D341Med (cell line): ENCODE measurements at places on chromosomes 2 and 18.
A peak's percentile ranks its signal among the peaks of the same experiment; 100 is the strongest.

GRCh38 chr18:3450799-3451182, 819 bp downstream of the TGIF1 start:
- DNase-seq, result no peak

GRCh38 chr2:649426-650342, 27.5 kb downstream of the TMEM18 start:
- DNase-seq, result no peak

GRCh38 chr2:143574069-143574468, 444.9 kb downstream of the ARHGAP15 start:
- DNase-seq, result no peak

GRCh38 chr2:39728941-39729351, 50.1 kb downstream of the THUMPD2 start:
- peak; percentile 61 for DNase-seq

DNA sequence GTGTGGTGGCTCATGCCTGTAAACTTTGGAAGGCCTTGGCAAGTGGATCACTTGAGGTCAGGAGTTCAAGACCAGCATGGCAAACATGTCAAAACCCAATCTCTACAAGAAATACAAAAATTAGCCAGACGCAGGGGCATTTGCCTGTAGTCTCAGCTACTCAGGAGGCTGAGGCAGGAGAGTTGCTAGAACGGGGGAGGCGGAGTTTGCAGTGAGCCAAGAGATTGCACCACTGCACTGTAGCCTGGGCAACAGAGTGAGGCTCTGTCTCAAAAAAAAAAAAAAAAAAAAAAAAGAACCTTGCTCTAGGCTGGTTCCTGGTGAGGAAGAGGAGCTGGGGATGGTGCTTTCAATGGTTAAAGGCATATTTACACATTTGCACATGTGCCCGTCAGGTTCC, 129.4 kb downstream of the LYPD6B start:
- DNase-seq, result no peak

DNA sequence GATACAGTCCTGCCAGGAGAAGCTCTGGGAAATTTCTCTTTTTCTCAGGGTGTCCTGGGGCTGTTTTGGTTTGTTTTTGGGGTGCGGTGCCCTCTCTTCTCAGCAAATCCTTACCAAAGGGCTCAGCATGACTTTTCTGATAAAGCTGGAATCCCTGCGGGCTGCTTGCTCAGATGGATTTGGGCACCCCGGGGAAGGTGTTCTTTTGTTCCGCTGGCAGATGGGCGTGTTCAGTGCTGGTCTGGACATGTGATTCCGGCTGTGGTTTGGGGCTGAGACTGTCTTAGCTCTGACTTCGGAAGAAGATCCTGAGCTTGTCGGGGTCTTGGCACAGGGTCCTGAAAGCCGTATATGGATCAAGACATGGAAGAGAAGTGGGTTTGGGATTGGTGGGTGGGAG, 134.2 kb upstream of the SPRED2 start:
- DNase-seq, result no peak

DNA sequence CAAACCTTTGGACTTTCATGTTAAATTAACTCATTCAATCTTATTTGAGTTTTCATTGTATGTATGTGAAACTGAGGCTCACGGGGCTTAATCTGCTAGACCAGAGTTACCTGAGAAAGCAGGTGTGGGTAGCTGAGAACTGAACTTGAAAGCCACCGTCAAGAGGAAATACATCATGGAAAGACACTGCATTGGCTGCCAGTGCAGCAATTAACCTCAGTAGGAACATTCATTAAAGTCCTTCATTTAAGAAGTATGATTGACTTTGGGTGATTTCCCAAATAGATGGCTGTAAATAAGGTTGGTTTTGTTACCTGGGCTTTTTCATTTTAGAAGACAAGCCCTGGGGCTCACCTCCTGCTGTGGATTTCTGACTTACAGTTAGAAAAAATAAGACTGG, 36.5 kb upstream of the MGAT5 start:
- no peak for DNase-seq

GRCh38 chr2:179031731-179032408, 18.1 kb downstream of the CCDC141 start:
- DNase-seq, result no peak

DNA sequence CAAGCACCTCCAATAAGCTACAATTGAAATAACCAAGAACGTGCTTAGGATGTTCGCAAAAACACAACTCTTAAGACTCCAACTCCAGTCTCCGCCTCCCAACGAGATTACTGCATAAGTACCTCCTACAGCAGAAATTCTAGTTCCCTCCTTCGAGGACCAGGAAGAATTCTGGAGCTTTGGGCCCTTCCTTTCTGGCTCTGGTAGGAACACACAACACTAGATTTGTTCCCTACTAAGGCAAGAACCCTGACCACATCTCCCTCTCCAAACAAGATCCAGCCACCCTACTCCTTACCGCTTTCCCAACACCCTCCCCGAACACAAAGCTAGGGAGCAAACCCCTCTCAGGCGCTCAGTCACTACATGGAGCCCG, 721 bp downstream of the ADAM17 start:
- peak; percentile 28 for DNase-seq

DNA sequence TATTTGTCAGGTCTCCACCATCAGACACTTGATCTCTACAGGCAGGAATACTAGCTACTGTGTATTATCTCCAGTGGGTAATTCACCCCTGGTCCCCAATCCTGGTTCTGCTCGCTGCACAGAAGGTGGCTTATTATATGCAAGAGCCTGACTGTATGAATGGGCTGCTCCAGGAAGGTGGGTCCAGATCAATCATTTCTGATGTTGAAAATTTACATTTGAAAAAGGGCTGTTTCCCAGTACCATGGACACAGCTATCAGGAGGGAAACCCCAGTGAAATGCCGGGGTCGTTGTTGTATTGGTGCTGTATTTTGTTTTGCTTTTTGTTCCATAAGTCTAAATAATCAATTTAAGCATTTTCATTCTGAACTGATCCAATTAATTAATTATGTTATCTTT, 367.6 kb downstream of the RND3 start:
- no peak for DNase-seq

DNA sequence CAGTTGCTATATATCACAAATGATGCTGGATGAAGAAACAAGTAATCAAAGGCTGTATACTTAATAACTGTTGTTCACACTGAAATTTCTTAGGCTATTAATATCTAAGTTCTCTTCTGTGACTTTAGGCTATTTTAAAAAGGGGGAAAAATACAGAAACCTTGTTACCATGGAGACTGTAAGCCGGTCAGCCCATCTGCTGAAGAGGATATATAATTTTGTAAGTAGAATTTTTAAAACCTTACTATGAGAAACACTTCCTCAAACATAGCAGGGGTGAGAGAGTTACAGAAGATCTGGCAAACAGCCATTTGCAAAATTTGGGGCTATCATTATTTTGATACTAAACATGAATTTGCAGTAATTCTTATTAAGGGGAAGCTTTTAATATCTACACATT, 27.8 kb downstream of the CACNB4 start:
- DNase-seq, result no peak

DNA sequence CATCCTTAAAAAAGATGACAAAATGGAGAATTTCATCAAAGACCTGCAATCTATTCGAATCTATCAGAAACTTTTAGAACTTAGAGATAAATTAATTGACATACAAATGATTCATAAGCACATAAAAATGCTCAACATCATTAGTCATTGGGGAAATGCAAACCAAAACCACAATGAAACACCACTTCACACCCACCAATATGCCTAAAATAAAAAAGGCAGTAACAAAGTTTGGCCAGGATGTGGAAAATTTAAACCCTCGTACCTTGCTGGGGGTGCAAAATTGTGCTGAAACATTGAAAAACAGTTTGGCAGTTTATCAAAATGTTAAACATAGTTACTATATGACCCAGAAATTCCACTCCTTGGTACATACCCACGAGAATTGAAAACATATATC, 11.5 kb upstream of the EIF2AK3 start:
- no peak for DNase-seq

DNA sequence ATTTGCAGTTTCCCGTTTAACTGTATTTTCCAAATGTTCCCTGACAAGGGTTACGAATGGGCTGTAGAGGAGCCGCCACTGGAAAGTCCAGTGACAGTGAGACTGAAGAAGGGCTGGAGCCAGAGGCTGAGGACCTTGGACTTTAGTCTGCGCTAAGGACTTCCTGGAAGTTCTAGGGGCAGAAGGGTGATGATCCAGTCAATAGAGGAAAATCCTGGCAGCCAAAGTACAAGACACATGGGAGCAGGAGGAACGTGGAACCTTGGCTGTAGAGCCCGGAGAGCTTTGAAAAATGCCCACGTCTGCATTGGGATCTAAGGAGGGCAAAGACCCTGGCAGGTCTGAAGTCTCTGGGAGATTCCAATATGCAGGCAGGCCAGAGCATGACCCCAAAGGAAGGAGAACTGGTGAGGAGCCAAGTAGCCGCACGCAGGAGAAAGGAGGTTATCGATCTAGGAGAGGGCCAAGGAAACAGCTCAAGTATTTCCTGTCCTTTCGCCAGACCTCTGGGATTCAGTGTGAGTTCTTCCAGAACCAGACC, 28.5 kb downstream of the MBP start:
- DNase-seq, result no peak

DNA sequence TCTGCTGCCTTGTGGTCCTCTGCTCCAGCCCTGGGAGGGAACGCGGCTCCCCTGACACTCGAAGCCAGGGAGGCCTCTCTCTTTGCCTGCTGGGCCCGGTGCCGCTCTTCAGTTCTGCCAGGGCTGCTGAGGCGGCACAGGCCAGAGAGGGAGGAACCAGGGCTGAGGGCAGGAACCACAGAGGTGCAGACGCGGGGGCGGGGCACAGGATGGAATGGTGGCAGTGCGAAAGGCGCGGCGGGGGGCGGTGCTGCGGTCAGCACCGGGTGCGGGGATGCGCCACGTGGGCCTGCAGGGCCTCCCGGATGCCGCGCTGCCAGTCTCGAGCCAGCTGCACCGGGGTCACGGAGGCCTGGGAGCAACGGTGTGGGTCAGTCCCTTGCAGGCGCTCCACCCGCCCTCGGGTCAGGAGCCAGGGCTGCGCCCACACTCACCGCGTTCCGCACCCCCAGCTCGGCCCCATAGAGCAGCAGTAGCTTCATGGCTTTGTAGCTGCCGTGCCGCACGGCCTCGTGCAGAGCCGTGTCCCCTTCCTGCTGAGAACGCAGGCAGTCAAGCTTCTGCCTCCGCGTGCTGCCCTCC, 4.4 kb downstream of the ANKRD23 start:
- DNase-seq, result no peak

GRCh38 chr18:8462651-8463185, 146.5 kb upstream of the RAB12 start:
- DNase-seq, result no peak

- DNase-seq, result peak; percentile 10
Measured at GRCh38 chr2:156110890-156111289, 221.6 kb downstream of the NR4A2 start.

DNA sequence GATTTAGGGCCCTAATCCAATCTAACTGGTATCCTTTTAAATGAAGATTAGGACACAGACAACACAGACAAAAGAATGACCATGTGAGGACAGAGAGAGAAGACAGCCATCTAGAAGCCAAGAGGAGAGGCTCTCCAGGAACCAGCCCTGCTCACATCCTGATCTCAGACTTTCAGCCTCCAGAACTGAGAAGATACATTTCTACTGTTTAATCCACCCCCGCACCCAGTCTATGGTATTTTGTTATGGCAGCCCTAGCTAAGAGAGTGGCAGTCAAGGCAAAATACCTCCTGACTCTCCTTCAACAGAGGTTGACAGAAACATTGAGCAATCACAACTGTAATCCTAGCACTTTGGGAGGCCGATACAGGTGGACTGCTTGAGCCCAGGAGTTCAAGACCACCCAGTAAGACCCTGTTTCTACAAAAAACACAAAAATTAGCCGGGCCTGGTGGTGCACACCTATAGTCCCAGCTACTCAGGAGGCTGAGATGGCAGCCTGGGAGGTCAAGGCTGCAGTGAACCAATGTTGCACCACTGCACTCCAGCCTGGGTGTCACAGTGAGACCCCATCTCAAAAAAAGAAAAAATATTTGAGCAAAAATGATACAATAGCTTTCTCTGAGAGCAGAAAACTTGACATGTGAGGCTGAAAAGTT, 34.7 kb downstream of the WDR33 start:
- DNase-seq, result no peak

GRCh38 chr2:221335219-221335752, 236.8 kb downstream of the EPHA4 start:
- no peak for DNase-seq

GRCh38 chr18:33630476-33630875, 52.5 kb downstream of the ASXL3 start:
- DNase-seq, result no peak

DNA sequence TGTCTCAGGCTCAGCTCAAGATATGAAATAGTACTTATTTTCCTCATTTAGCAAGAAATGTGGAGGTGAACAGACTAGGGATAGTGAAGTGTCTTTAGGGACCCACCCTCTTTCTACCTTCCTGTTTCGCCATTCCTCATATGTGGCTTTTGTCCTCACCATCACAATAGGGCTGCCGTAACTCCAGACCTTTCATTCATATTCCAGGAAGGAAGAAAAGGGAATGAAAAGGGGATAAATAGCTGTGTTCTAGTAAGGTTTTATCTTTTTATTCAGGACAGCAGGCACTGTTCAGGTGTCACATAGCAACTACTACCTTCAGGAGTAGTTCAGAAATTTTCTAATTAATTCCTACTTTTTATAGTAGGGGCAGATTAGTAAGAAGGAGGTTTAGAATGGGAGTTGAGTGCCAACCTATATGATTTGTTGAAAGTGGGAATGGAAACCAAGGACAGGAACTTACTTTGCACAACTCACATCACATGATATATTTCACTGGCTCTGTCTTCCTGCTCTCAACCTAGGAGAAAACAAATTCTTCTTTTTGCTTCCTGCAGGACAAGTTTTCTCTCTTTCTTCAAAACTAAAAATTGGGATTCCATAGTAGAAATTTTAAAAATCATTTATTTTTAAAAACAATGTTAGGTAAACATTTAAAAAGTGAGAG, 36.0 kb upstream of the HDAC4 start:
- no peak for DNase-seq

DNA sequence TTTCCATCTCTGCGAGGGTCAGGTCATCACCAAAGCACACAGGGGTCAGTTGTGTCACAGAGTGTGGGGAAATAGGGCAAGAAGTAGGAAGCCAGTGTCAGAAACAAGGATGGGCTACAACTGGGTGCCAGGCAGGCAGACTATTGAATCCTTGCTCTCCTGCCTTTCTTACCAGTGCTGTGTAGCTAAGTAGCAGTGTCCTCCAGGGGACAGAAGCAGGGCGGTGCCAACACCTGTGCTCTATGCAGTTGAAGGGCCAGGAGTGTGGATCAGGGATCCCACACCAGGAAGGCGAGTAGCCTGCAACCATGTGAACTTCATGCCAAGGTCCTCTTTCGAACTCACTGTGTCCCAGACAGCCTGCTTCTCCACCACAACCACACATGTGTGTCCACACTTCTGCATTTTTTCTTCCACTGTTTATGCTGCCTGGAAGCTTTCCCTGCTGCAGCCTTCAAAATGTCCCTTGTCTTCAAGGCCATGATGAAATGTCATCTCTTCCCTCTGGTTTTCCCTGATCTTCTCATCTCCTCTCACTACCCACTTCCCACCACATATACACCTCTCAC, 25.4 kb upstream of the REG3G start:
- DNase-seq, result no peak

GRCh38 chr2:148524519-148524919, 120.0 kb upstream of the EPC2 start:
- DNase-seq, result no peak

GRCh38 chr18:59861963-59862819, 37.6 kb upstream of the PMAIP1 start:
- DNase-seq, result no peak

- no peak for DNase-seq
Measured at GRCh38 chr2:108351889-108352288, 25.9 kb upstream of the SULT1C4 start.

GRCh38 chr2:9650119-9650821, 19.5 kb upstream of the YWHAQ start:
- no peak for DNase-seq
